Activated T-helper 1 cell treated with anti-CD3 and anti-CD28 coated beads, Interleukin-12 subunit alpha, Interleukin-12 subunit beta, Interleukin-2, Interleukin-4 antibody, amounts not matched to agents 30 ng/mL and 10 ng/mL and 1 ng/mL, durations not matched to agents 14 hours and 24 hours and 36 hours (primary cell): ENCODE measurements at places on chromosomes 5 and 9.

DNA sequence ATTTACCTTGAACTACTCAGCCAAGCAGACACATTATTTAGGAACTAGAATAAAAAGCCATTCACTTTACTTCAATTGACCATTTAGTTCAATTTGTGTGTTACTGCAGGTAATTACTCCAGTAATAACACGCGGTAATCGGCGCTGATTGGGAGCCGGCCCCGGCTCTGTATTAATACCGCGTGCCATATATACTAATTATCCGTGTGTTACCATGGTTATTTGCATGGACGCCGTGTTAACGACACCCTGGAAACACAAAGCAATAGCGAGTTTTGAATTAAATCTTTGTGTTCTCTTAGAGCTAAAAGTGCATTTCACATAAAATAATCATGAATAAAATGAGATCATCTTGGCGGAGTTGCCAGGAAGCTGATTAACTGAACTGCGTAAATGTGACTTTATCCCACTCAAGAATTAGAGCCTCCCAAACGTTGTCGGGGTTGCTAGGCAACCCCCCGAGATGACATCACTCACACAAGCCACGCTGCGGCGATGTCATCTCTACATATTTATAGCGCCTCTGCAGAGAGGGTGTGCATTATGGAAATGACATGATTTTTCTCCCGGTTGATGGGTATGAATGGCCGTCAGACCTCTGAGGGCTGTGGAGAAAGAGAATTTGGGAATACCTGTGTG lies 41.4 kb upstream of the RNU6ATAC start:
- no peak for DNase-seq

- DNase-seq = no peak
Observed at GRCh38 chr5:43643327-43643726, 40.3 kb downstream of the NNT start.

GRCh38 chr5:150464554-150465012 lies 15.0 kb upstream of the RPS14 start:
- DNase-seq = no peak

GRCh38 chr5:166880456-166880855 lies 1411.0 kb upstream of the WWC1 start:
- no peak for DNase-seq

GRCh38 chr5:72347801-72348308 lies 27.7 kb downstream of the PTCD2 start:
- DNase-seq = no peak
